ENCODE measurements at places on chromosomes 11 and 22. TPM values are rescaled to one million over a fixed set of nuclear protein-coding genes. Genes with fewer than 3 reads are reported as not detected.

Gene FGF19
- not detected for total RNA-seq

Gene WNT11
- 0.96 TPM for total RNA-seq

DNA sequence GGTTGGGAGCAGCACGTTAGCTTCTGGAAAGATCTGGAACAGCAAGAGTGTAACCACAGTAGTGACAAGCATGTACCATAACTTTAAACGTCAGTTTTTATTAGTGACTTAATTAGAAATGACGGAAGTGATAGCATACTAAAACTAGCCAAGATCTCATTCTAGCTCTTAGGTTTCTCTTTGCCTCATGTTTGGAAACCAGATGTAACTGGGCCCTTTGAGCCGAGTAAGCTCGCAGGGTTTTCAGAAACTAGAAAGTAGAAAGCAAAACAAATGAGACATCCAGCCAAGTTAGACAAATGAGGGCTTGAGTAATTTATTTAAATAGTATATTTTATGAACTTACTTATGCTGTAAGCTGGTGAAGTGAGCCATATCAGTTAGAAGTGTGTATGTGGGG lies 40.2 kb upstream of the SLC5A12 start:
- no peaks in the 10 kb centered on the region for H3K27me3 ChIP-seq
- H3K27ac ChIP-seq = no peak overlapping the region
- H3K4me1 ChIP-seq = no peaks in the 10 kb centered on the region
- H3K36me3 ChIP-seq = no peaks in the 10 kb centered on the region

- H3K27ac ChIP-seq = no peak overlapping the region
- no peak for DNase-seq
- no peaks in the 10 kb centered on the region for H3K27me3 ChIP-seq
- peaks cover 21% of the 10 kb centered on the region for H3K36me3 ChIP-seq
- no peak overlapping the region for H3K4me3 ChIP-seq
These were observed 28.9 kb downstream of the MICAL2 start for GRCh38 chr11:12139144-12139881.

- no peak overlapping the region for H3K27ac ChIP-seq
- H3K4me3 ChIP-seq = no peak overlapping the region
- peaks cover 1% of the 10 kb centered on the region for H3K36me3 ChIP-seq
- no peaks in the 10 kb centered on the region for H3K4me1 ChIP-seq
These were observed 12.3 kb downstream of the BLID start for GRCh38 chr11:122103726-122104125.

Gene MARK2
- total RNA-seq = 57.2 TPM

DNA sequence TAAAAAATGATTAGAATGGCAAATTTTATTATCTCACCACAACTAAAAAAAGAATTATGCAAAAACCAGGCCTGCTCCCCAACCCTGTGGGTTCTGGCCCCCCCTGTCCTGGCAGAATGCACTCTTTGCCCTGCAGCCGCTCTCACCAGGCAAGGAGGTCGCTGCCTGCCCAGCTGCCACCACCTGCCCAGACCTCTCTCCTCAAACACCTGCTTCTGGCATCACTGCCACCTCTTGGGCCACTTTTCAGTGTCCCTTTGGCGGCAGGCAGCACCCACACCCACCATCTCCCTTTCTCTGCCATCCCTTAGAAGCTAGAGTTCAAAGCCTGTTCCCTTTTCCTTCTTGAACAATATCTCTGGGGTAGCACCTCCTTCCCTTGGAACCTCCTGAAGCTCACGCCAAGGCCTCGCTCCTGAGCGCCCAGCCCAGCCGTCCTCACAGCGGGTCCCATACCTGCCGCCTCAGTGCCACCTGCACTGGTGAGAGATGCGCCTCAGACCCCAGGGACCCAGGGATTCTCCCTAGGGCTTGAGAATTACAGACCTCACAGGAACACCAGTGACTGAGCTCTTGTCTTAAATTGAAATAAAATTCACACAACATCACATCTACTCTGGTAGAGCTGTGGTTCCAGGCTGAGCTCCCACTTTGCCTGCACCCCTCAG lies 44.6 kb downstream of the SGSM3 start:
- peak overlapping the region; percentile 70 for H3K27ac ChIP-seq
- H3K4me1 ChIP-seq = peaks cover 17% of the 10 kb centered on the region
- no peaks in the 10 kb centered on the region for H3K27me3 ChIP-seq
- H3K4me3 ChIP-seq = no peak overlapping the region

GRCh38 chr11:106959800-106960199 lies 58.5 kb downstream of the GUCY1A2 start:
- no peak for DNase-seq
- no peaks in the 10 kb centered on the region for H3K36me3 ChIP-seq
- no peak overlapping the region for H3K4me3 ChIP-seq
- no peak overlapping the region for H3K27ac ChIP-seq
- H3K4me1 ChIP-seq = no peaks in the 10 kb centered on the region

DNA sequence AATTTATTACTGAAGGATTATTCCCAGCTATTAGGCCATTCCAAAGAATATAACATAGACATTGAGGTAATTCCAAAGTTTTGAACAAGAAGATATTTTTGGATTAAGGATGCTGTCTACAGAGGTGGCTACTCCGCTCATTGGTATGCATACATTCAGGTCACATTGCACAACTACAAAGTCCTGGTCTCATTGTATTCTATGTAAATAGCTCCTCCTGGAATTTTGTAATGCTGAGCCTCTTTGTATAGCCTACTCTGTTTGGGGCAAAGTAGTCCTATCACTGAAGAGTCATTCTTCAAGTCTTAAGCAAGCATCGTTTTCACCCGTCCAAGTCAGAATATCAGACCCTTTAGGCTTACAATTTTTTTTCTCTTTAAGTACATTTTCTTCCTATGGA lies 142.4 kb downstream of the KIF18A start:
- no peak overlapping the region for H3K27ac ChIP-seq
- no peaks in the 10 kb centered on the region for H3K27me3 ChIP-seq
- H3K36me3 ChIP-seq = no peaks in the 10 kb centered on the region
- H3K4me3 ChIP-seq = no peak overlapping the region

Gene KRTAP5-7
- total RNA-seq = not detected

- no peak for DNase-seq
- H3K4me3 ChIP-seq = no peak overlapping the region
- peaks cover 14% of the 10 kb centered on the region for H3K27me3 ChIP-seq
These were observed 4.2 kb downstream of the CCND1 start for GRCh38 chr11:69644962-69645675.

GRCh38 chr22:27474711-27475547 lies 326.6 kb downstream of the MN1 start:
- no peak overlapping the region for H3K27ac ChIP-seq
- H3K27me3 ChIP-seq = no peaks in the 10 kb centered on the region
- DNase-seq = no peak
- no peaks in the 10 kb centered on the region for H3K36me3 ChIP-seq

Gene CD44
- 294 TPM for total RNA-seq

DNA sequence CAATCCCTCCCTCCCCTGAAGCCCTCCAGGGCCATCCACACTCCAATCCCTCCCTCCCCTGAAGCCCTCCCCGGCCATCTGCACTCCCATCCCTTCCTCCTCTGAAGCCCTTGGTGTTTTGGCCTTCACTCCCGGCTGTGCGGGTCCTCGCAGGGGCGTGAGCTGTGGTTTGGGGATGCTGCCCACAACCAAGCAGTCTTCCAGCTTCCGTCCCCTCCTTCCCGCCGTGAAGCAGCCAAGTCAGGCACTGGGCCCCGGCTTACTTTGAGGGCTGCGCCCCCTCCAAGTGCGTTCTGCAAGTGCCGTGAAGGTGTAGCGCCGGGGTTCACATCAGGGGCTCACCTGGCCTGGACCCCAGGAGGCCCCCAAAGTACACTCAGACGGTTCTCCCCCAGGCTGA lies 335.9 kb downstream of the BRD1 start:
- no peak for DNase-seq
- H3K4me1 ChIP-seq = no peaks in the 10 kb centered on the region
- no peak overlapping the region for H3K4me3 ChIP-seq
- no peak overlapping the region for H3K27ac ChIP-seq

GRCh38 chr11:104442321-104442720 lies 278.4 kb upstream of the PDGFD start:
- H3K4me3 ChIP-seq = no peak overlapping the region
- H3K27me3 ChIP-seq = no peaks in the 10 kb centered on the region
- no peaks in the 10 kb centered on the region for H3K36me3 ChIP-seq
- H3K4me1 ChIP-seq = no peaks in the 10 kb centered on the region
- no peak overlapping the region for H3K27ac ChIP-seq

DNA sequence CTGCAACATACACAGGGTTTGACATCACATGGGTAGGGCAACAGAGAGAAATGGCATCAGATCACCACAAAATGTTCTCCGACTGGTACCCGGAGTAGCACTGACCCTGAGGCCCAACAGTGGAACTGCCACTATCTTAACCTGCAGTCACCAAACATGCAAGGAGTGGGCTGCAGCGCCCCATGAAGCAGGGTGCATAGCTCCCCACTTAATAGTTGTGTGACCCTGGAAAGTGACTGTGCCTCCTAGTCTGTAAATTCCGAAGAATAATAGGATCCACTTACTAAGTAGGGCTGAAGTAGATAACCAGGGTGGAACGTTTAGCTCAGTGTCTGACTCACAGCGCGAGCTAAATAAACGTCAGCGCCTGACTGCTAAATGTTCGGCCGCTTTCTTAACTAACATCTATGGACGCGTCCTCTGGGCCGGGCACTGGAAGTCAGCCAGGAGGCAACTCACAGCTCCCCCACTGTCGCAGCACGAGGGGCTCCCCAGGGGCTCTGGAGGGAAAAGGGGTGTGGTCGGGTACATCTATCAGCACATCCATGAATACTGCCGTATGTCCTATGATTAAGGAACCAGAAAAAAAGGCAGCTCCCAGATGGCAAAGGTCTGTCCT lies 777 bp downstream of the LTO1 start:
- peak overlapping the region; percentile 79 for H3K27ac ChIP-seq
- H3K4me1 ChIP-seq = peaks cover 25% of the 10 kb centered on the region
- H3K27me3 ChIP-seq = peaks cover 2% of the 10 kb centered on the region

DNA sequence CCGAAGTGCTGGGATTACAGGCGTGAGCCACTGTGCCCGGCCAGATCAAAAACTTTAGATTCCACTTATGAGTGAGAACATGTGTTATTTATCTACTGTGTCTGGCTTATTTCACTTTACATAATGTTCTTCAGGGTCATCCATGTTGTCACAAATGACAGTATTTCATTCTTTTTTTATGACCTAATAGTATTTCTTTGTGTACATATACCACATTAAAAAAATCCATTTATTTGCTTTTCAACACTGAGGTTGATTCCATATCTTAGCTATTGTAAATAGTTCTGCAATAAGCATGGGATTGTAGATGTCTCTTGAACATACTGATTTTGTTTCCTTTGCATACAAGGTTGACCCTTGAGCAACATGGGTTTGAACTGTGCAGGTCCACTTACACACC lies 13.2 kb upstream of the SCGB1D1 start:
- H3K36me3 ChIP-seq = no peaks in the 10 kb centered on the region
- no peaks in the 10 kb centered on the region for H3K4me1 ChIP-seq
- DNase-seq = no peak
- no peak overlapping the region for H3K4me3 ChIP-seq
- H3K27me3 ChIP-seq = peaks cover 36% of the 10 kb centered on the region
- no peak overlapping the region for H3K27ac ChIP-seq

Gene TRIM29
- total RNA-seq = not detected

Gene STK33
- total RNA-seq = 1.8 TPM

GRCh38 chr11:93712678-93713077 lies 28.6 kb downstream of the TAF1D start:
- no peak for DNase-seq
- peaks cover 92% of the 10 kb centered on the region for H3K36me3 ChIP-seq
- H3K4me1 ChIP-seq = peaks cover 10% of the 10 kb centered on the region
- H3K4me3 ChIP-seq = no peak overlapping the region
- H3K27me3 ChIP-seq = no peaks in the 10 kb centered on the region

DNA sequence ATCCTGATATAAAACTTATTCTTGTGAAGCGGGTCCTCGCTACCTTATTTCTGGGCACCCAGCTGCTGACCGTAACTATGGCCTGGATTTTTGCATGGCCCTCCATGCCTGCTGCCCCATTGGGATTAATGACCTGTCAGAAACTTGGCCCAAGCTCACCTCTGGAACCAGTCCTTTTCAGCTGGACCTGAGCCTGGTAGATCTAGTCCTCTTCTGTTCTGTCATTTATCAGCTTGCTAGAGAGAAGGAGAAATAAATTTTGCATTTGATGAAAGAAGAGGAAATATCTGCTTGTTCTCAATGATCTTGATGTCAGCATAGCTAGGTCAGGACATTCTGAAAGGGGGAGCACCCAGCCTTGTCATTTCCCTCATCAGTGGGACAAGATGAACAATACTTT lies 387.8 kb upstream of the LARGE1 start:
- H3K27ac ChIP-seq = no peak overlapping the region
- no peaks in the 10 kb centered on the region for H3K27me3 ChIP-seq
- no peak for DNase-seq
- H3K4me3 ChIP-seq = no peak overlapping the region
- H3K4me1 ChIP-seq = no peaks in the 10 kb centered on the region

- H3K36me3 ChIP-seq = no peaks in the 10 kb centered on the region
- no peak for DNase-seq
- H3K27me3 ChIP-seq = peaks cover 8% of the 10 kb centered on the region
- H3K27ac ChIP-seq = no peak overlapping the region
These were observed 12.6 kb downstream of the MS4A15 start for GRCh38 chr11:60769273-60769672.

DNA sequence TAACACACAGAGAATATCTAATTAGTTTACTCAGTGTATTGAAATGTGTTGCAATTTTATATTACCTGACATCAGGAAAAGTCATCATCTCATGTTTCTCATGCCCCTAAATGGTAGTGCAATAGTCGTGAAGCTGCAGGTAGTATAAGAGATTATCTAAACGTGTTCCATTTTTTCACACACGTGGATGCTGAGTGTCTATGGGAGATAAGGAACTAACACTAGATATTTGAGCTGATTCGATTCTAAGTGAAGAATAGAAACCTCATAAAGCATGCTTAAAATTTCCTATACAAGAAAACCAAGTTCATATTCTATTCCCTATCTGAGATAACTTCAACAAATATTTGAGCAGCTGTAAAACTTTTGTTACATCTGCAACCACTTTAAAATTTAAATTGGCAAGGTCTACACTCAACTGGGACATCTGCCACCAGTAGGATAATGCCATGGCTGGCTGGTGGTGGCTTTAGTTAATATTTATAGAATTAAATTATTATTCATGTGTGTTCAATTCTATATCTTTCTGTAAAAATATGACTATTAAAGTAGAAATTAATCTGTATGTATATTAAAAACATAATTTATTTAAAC lies 388.8 kb downstream of the LUZP2 start:
- H3K4me1 ChIP-seq = no peaks in the 10 kb centered on the region
- no peaks in the 10 kb centered on the region for H3K27me3 ChIP-seq
- H3K4me3 ChIP-seq = no peak overlapping the region
- no peaks in the 10 kb centered on the region for H3K36me3 ChIP-seq
- H3K27ac ChIP-seq = no peak overlapping the region
- no peak for DNase-seq
